ENCODE measurements at places on chromosomes 2 and 18.

DNA sequence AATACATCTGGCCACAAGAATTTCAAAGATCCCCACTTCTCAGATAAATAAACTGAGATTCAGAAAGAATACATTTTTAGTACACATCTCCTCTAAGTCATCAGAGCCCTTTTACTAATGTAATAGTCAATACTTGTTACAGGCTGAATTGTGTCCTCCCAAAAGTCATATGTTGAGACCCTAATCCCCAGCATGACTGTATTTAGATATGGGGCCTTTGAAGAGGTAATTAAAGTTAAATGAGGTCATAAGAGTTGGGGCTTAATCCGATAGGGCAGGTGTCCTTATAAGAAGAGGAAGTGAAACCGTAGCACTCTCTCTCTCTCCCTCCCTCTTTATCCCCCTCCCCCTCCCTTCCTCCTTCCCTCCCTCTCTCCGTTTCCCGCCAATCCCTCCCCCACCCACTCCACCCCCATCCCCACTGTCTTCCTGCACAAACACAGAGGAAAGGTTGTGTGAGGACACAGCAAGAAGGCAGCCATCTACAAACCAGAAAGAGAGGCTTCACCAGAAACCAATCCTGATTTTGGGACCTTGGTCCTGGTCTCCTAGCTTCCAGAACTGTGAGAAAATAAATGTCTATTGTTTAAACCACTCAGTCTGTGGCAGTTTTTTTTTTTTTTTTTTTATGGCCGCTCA lies 66.6 kb upstream of the ZNF397 start:
- DNase-seq: no peak

DNA sequence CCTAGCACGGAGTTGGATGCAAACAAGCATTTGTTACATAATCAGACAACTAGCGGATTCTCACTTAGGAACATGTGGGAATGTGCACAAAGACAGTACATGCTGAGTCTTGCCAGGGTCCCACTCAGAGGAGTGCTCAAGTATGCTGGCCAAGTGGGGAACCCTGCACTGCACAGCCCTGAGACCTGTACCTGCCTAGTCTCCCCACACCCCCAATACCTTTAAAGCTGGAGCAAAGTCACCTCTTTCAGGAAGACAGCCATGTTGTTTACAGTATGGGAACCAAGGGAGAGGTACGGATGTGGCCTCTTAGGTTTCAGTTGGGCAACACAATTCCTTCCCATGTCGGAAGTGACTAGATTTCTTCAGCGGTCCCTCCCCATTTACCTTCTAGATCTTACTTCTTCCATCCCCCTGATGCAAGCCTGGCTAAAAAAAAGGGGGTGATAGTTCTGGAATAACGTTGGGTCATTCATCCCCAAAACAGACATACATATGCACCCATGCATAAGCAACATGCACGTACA lies 10.7 kb downstream of the CXCR1 start:
- no peak for DNase-seq

GRCh38 chr2:98454500-98455235 lies 10.0 kb downstream of the INPP4A start:
- no peak for DNase-seq

DNA sequence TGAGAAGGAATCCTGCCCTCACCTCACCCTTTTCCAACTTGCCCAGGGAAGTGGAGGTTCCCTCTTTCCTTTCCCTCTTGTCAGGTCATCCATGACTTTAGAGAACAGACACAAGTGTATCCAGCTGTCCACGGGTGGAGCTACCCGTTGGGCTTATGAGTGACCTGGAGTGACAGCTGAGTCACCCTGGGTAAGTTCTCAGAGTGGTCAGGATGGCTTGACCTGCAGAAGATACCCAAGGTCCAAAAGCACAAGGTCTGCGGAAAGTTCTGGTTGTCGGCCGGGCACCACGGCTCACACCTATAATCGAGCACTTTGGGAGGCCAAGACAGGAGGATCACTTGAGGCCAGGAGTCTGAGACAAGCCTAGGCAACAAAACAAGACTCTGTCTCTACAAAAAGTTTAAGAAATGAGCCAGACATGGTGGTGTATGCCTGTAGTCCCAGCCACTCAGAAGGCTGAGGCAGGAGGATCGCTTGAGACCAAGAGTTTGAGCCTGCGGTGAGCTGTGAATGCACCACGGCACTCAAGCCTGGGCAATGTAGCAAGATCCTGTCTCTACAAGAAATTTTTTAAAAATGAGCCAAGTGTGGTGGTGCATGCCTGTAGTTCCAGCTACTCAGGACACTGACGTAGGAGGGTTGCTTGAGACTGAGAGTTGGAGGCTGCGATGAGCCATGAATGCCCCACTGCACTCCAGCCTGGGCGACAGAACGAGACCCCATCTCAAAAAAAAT lies 14.0 kb upstream of the CNDP1 start:
- no peak for DNase-seq

- DNase-seq: no peak
Measured at GRCh38 chr18:3441290-3441689, 8.7 kb upstream of the TGIF1 start.

GRCh38 chr2:20627712-20628380 lies 23.1 kb downstream of the HS1BP3 start:
- DNase-seq: no peak

- DNase-seq: no peak
Measured at GRCh38 chr2:204431529-204431928, 113.7 kb upstream of the PARD3B start.

GRCh38 chr2:144890828-144891227 lies 370.9 kb upstream of the ZEB2 start:
- no peak for DNase-seq

DNA sequence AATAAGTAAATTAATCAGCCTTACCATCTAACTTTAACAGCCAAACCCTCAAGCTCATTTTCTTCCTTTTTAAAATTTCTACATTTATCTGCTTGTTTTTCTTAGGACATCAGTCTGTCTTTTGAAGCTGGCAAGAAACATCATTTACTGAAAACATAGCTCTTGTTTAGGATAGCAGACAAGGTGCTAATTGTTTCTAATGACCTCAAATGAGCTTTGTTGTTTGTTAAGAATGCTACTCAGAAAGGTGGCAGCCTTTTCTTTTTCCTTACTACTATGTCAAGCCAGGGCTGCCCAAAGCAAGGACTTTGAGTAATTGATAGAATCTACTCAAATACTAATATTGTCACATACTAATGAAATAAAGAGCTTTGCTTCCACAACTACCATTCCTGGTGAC lies 171.8 kb downstream of the LRP1B start:
- no peak for DNase-seq

DNA sequence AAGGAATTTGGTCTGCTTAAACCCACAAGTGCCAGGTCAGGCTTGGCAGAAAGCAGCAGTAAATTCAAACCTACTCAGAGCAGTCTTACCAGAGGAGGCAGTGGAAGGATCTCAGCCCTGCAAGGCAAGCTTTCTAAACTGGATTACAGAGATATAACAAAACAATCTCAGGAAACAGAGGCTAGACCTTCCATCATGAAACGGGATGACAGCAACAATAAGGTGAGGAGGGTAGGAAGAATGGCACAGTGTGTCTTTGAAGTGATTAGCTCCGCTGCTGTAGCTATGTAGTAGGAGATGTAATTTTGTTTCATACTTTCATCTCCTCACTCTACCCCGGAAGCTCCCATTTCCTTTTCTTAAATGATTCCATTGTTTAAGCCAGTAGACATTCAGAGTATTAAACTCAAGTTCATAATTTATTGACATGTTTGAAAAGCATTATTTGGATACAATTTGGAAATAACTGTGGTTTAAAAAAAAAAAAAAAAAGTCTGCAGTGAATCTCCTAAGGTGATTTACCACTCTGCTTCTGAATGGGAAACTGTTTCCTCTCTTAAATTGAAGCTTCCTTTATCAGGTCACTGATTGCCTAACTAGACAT lies 29.4 kb upstream of the DYSF start:
- DNase-seq: no peak

DNA sequence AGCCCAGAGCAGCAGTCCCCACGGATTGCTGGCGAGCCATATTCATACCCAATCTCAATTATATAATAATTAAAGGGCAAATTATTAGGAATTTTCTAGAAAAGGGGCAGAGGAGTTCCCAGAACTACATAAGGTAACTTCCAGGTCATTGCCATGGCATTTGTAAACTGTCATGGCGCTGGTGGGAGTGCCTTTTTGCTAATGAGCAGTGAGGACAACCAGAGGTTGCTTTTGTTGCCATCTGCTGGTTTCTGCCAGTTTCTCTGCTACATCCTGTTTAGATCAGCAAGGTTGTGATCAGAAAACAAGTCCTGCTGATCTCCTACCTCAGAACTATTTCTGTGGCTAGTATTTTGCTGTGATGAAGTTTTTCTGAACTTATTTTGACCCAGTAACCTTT lies 159.8 kb upstream of the PIEZO2 start:
- no peak for DNase-seq

- no peak for DNase-seq
Measured at GRCh38 chr2:97739020-97739892, 25.9 kb downstream of the ZAP70 start.

DNA sequence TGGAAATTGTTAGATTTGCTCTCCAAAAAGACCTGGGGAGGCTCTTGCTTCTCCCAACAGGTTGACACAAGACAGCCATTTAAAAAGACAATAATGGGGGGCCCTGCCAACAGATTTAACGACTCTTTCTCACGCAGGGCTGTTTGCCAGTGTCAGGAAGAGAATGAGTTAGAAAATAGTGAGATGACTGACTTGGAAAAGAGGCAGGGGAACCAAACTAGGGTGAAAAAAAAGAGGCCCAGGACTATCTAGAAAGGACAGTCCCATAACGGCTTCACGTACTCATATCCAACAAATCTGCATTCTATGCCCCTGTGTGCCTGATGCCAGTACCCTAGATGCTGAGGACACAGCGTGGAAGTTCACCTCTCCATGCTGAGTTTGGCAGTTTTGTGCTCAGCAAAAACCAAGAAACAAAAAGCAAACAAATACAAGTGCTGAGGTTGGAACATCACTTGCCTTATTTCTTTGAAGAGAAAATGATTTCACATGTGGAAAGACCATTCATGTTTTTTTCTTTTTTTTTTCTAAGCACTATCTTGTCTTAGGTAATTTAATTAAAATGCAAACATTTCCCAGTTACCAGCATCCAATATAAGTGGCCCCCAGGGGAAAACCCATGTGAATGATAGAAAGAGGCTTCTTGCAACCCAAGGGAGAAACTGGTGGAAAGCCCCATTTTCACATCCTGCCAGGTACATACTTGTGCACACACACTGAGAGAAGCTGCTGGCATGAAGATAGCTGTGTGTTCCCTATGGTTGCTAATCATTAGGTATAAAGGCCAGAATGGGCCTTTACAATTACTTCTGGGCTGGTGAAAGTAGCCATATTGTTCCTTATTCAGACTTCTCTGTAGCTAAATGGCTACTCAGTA lies 10.6 kb upstream of the WIPF1 start:
- DNase-seq: no peak

DNA sequence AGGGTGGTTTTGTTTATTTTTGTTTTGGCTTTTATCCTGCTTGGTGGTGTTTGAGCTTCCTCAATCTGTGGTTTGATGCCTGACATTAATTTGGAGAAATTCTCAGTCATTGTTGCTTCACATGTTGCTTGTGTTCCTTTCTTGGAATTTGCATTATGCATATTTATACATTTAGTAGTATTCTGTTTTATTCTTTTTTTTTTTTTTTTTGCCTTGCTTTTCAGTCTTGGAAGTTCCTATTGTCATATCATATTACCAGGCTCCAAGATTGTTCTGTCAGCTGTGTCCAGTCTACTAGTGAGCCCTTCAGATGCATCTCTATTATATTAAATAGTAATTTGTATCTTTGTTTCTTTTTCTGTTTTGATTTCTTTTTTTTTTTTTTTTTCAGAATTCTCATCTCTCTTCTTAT lies 77.0 kb downstream of the EPC2 start:
- DNase-seq: no peak

- DNase-seq: no peak
Measured at GRCh38 chr18:51226587-51227350, 29.3 kb upstream of the MEX3C start.

DNA sequence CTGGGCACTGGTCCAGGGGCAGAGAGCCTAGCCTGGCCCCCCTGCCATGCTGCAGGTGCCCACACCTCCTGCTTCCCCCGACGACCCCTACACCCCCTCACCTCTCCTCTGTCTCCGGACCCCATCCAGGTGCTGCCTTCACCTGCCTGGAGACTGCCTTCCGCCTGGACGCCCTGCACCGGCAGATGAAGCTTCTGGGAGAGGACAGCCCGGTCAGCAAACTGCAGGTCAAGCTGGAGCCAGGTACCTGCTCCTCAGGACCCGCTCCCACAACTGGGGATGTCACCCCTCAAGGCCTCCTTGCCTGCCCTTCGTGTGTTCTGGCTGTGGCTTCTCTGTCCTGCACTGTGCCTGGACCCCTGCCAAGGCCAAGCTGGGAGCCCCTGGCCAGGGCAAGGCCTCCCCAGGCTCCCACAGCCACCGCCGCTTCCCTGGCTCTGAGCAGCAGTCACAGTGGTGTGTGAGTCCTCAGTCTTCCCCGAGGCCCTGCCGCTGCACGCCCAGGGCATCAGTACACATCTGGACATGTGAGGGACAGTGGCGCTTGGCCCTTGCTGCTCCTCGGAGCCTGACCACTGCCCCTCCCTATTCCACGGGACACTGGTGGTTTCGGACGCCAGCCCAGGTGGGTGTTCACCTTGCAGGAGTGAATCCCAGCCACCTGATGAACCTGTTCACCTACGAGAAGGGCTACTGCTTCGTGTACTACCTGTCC lies 6.3 kb downstream of the RNPEPL1 start:
- DNase-seq: no peak

GRCh38 chr2:21452678-21453077 lies 328.9 kb downstream of the TDRD15 start:
- no peak for DNase-seq

DNA sequence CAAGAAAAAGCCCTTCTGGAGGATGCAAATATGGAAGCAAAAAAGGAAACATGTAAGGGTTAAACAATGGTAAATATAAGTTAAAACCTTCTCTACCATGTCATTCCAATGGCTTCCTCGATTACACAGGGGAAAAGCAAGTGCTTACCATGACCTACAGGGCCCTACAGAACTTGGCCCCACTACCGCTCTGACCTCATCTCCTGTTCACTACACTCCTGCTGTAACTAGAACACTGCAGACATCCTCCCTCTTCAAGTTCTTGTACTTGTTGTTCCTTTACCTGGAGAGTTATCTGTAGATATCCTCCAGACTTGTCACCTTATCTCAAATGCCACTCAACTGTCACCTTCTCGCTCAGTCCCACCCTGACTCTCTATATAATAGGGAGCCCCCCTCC lies 194.6 kb downstream of the L3MBTL4 start:
- no peak for DNase-seq

- no peak for DNase-seq
Measured at GRCh38 chr2:39581866-39582265, 83.9 kb upstream of the TMEM178A start.

- no peak for DNase-seq
Measured at GRCh38 chr2:173990970-173991819, 26.0 kb upstream of the SP3 start.

GRCh38 chr2:174787487-174788205 lies 23.4 kb upstream of the CHRNA1 start:
- no peak for DNase-seq

- no peak for DNase-seq
Measured at GRCh38 chr2:3154700-3155099, 222.9 kb downstream of the EIPR1 start.

Measured in substantia nigra (tissue), 51 donors.